ENCODE measurements at places on chromosomes 2 and 18.

DNA sequence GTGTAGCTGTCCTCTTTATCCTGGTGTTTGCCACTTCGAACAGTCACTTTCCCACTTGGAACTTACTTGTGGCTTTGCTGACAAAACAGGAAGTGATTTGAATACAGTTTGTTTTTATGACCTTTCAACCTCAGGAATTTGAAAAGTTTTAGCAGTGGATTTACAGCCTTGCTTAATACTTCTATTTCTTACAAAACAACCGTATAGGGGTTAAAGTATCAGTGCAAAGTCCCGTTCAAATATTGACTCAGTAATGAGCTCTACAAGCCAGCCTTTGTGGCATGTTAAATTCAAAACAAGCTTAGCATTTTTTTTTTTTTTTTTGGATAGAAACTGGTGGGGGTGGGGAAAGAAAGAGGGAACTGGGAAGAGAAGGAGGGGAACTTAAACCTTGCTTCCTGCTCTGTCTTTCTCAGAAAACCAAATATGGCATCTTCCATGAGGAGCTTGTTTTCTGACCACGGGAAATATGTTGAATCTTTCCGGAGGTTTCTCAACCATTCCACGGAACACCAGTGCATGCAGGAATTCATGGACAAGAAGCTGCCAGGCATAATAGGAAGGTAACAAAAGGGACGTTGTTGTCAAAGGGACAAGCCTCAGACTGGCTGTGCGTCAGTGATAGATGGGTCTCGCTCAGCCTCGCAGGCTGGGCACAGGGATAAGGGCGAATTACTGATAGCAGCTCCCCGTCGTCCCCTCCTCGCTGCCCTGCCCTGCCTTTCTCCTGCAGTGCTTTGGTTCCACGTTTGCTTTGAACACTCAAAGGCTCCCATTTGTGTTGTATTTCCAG lies at the start of gene HNMT:
Gene HNMT, plus strand, starts transcription at position 408 of the 793 bp plus-strand sequence. Its CDS starts 19 bp downstream, at position 427.
- no peak for ATAC-seq

- ATAC-seq, result no peak
These were observed 36.7 kb downstream of the PARD3B start for GRCh38 chr2:204581946-204582345.

GRCh38 chr2:96508521-96509113 lies 3.5 kb upstream of the NEURL3 start:
- ATAC-seq, result no peak

DNA sequence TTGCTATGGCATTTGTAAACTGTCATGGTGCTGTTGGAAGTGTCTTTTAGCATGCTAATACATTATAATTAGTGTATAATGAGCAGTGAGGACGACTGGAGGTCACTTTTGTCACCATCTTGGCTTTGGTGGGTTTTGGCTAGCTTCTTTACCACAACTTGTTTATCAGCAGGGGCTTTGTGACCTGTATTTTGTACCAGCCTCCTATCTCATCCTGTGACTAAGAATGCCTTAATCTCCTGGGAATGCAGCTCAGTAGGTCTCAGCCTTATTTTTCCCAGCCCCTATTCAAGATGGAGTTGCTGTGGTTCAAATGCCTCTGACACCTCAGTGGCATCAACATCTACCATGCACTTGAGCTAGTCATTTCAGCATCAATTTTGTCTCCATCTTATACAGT lies 29.7 kb downstream of the LYPD6 start:
- no peak for ATAC-seq

DNA sequence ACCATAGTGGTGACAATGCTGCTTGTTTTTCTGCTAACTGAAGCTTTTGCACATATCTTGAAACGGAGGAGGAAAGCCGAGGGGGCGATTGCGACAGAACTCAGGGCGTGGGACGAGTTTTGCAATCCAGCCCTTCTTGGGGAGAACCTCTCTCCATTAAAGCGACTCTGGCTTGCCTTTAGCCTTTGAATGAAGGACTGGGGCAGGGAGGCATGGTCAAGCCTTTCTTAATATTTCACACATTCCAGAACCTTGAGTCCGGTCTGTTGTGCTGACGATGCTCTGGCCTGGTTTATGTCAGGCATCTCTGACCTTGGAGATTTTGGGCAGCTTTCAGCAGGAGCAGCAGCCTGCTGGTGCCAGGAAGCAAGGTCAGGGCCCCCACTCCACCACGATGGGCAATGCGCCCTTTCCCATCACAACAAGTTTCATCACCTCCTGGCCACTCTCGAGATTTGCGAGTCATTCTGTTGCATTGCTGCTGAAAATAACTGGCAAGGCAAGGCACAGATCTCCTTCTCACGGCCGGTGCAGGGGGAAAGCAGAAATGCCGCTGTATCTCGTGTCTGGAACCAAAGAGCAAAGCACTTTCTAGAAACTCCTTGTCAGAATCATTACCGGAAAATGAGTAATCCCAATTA lies 10.8 kb downstream of the EMILIN2 start:
- ATAC-seq, result no peak

- no peak for ATAC-seq
These were observed 40.1 kb downstream of the MTCL1 start for GRCh38 chr18:8745355-8746014.

- ATAC-seq, result no peak
These were observed 155.7 kb downstream of the DYSF start for GRCh38 chr2:71609029-71609428.

GRCh38 chr2:11577101-11577883 lies 43.4 kb downstream of the GREB1 start:
- no peak for ATAC-seq

DNA sequence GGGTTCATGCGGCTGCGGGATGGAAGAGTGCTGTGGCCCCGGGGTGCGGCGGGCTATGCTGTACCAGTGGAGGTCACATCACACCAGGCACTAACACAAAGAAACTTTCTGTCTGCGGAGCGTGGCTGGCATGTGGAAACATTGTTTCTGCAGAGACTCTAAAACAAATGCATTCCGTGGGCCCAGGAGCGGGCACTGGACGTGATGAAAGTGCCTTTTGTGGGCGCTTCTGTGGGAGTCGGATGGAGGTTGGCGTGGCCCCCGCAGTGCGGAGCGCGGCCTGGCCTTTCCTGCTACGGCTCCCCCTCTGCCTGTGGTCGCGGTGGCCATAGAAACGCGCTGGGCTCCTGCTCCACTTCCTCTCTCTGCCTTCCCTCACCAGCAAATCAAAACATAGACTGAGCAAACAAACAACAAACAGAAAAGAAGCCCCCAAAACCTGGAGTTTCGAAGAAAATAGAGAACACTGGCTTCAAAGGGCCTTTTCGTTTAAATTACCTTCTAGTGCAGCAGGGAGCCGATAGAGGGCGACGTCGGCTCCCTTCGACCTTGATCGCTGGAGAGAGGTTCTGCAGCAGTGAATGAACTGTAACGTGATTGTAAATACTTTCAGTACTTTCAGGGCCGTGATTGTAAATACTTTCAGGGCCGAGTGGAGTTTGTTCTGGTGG lies 51.4 kb downstream of the KIF5C start:
- peak; percentile 56 for ATAC-seq

DNA sequence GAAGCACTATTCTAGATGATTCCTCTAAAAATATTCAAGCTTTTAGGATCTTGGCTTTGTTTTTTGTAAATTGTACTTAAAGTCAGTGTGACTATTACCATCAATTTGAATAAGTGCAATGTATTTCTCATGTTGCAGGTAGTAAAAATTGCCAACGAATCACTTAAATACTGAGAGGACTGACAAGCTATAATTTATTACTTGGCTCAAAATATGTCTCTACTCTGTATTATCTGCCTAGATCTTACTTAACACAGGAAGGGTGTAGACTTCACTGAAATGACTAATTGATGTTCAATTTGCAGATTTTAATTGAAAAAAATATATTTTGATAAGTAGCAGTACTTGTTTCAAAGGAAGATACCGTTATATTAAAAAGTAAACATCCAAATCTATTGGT lies 202.3 kb downstream of the SLC8A1 start:
- no peak for ATAC-seq

GRCh38 chr18:5584746-5585417 lies 41.1 kb upstream of the EPB41L3 start:
- no peak for ATAC-seq

DNA sequence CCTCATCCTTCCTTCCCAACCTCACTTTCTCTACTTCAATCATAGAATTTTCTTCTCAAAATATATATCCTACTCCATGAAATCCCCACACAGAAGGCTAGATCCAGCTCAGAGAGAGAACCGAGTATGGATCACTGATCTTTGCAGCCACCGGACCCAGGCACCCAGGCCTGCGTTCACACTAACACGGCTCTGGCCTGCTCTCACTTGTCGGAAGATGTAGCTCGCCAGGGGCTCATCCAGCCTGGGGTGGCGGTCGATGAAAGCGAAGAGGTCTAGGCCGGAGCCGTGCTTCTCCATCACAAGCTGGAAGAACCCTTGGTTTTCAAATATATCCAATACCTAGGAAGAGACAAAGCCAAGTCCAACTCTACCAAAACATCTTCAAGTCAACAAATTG lies 12.7 kb upstream of the MTERF4 start:
- ATAC-seq, result no peak

- no peak for ATAC-seq
These were observed 161.1 kb downstream of the KCNH7 start for GRCh38 chr2:162677476-162677875.

DNA sequence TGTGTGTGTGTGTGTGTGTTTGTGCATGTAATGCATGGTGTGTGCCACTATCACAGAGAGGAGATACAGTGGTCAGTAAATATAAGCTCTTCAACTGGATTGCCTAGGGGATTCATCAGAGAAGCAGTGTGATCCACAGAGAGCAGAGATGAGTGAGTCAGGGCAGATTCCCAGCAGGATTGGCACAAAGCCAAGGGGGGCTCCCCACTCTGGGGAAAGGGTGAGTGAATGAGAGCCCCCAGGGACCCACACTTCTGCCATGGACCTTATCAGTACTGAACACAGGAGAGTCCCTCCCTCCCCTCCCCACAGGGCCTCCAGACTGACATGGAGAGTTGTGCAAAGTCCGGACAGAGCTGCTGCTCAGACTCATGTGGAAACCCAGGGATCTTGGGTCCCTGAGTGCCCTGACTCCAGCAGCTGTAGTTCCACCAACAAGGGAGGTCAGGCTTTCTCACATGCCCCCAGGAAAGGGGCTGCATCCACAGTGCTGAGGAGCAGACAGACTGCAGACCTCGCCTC lies 748.8 kb downstream of the NR4A2 start:
- ATAC-seq, result no peak

DNA sequence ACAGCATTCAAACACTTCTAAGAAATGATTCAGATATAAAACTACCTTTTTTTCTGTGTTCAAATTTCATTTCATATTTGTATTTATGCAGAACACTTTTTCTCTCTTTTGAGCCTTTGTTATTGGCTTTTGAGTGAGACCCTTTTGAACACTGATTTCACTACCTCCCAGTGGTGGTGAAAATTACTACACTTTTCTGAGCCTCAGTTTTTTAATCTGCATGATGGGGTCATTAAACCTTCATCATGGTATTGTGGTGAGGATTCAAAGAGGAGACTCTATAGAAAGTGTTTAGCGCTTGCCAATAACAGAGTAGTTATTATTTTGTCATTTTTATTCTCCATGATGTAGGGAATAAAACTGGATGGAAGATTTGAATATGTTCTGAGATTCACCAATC lies 169.8 kb downstream of the THSD7B start:
- no peak for ATAC-seq

DNA sequence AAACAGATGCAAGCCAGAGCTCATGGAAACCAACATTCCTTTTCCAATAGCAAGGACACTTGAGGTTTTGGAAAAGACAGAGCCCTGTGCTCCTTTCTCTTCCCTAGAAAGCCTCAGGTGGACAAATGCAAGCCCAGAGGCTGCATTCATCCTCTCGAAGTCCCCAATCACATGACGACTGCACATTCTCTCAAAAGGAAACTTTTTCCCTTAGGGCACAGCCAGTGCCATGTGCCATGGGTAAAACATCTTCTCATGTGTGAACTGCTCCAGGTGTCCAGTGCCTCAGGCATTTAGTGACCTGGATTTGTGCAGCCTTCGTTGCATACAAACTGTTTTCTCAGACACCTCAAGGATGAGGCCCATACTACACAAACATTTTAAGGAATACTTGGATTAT lies 140.7 kb downstream of the LAMA1 start:
- no peak for ATAC-seq

- no peak for ATAC-seq
These were observed 3.0 kb upstream of the OSR1 start for GRCh38 chr2:19361325-19361990.

- ATAC-seq, result no peak
These were observed 132.8 kb upstream of the ACVR2A start for GRCh38 chr2:147712051-147712450.

DNA sequence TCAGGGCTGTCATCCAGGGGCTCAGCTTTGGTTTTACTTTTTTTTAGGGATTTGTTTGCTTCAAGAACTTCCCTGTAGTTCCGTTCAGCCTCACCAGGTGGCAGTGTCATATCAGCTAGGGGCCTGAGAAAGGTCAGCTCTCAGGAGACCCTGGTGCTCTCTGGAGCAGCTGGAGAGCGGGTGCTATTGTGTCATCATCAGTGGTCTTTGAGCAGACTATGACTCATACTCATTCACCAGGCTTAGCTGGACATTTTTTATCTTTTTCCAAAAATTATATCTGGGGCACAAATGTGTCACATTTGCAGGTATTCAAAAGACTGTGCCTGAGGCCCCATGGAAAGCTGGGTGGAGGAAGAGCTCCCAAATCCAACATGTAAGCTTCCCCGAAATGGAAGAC lies 24.4 kb downstream of the ZNF892 start:
- ATAC-seq, result no peak

DNA sequence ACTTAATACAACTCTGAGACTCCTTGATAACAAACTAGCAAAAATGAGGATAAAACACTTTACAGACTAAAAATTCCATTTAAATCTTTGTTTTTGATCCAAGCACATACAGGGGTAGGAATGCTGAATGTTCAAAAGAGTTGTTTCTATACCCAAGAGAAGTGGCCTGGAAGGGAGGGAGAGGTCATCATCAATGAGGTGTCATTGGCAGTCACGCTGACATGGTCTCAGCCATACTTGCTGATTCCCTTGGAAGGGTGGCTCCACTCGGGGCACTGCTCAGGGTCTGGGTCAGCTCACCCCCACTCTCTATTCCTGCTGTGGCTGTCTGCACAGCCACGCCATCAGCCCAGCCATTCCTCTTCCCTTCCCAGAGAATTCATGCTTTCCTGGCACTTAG lies 105.2 kb upstream of the PELI1 start:
- ATAC-seq, result no peak

GRCh38 chr2:5690718-5691220 lies 1.4 kb upstream of the SOX11 start:
- ATAC-seq, result no peak

DNA sequence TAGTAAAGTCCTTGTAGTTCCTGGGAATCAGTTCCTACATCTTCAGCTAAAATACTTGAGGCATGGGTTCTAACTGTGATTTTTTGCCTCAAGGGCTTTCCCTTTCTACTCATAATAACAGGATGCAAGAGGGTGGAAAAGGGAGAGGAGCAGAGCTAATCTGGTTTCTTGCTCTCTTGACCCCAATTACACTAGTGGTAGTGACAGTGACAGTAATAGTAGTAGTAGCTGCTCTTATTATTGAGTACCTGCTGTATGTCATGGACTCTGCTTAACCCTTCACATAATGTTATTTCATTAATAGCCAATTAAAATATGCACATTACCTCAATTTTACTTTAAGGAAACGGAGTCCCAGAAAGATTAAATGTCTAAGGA lies 214.8 kb upstream of the HNRNPA3 start:
- peak; percentile 14 for ATAC-seq

- ATAC-seq, result no peak
These were observed 161.2 kb upstream of the PIEZO2 start for GRCh38 chr18:11310476-11311086.

All from activated CD4-positive, CD25-positive, alpha-beta regulatory T cell treated with anti-CD3 and anti-CD28 coated beads, Interleukin-2, amount 50 U/mL, for 24 hours (primary cell).